EL (cell line): ENCODE measurements at places on chromosomes 2 and 18.

DNA sequence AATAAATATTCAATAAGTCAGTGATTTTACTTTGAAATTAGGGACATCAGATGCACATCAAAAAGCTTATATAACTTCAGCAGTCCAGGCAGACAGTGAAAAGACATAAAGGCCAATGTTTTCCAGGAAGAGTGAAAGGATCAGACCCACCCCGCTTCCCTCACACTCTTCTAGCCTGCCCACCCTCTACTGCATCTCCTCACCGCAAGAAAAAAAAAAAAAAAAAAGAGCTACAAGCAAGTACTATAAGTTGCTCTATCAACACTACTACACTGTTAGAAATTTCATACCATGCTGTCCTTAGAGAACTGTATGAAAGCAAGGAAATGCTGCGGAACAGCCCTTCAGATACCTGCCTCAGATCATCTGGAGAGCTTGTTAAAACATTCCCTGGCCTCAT lies 240.8 kb downstream of the ZEB2 start:
- DNase-seq: no peak

DNA sequence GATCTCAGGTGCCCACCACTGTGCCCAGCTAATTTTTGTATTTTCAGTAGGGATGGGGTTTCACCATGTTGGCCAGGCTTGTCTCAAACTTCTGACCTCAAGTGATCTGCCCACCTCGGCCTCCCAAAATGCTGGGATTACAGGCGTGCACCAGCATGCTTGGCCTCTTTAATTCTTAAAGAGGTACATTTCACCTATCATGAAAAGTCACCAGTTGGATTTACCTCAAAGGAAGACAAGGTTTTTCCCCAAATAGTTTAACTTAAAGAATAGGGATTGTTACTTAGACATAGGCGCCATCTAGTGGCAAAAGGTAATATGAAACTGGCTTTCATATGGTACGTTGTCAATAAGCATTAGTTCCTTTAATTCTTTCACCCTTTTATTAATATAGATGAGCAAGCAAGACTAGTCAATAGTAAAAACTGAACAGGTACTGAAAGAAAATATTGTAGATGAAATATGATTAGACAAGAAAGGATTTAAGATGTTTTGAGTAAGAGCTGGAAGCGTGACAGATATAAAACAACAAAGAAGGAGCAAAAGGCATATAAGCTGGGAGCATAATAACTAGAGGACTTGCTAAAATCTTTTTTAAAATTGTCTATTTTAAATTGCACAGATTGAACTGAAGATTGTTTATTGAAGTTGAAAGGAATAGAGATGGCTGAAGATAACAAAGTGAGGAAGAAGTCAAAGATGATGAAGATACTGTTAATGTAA lies 35.0 kb upstream of the PSMD14 start:
- peak; percentile 58 for DNase-seq

GRCh38 chr2:5706717-5707455 lies 14.7 kb downstream of the SOX11 start:
- DNase-seq: no peak

DNA sequence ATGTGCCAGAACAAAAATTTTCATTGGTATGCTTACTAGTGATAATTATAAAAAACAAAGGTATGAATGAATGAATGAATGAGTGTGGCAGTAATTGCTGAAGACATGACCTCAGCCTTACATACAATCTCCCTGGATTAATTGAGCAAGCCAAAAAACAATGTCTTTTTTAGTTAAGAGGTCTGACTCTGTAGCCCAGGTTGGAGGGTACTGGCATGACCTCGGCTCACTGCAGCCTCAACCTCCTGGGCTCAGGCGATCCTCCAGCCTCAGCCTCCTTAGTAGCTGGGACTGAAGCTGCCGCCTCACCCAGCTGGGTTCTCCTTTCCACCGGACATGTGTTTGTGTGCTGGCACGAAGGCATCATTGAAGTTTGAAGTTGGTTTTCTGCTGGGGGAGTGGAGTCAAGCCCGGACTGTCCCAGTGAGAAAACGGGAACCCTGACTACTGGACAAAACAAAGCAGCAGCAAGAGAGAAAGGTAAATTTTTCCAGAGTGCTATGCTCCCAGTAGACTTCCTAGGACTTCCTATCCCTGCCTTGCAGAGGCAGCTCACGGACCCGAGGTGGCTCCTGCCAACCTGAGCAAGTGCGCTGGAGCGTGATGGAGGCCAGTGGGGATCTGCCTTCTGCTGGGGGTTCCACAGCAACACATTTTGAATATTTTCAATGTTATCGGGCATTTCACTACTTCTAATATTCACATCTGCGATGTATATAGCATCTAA lies 6.4 kb upstream of the IMP4 start:
- DNase-seq: no peak

GRCh38 chr18:49160079-49160930 lies 209.5 kb upstream of the SMAD7 start:
- no peak for DNase-seq

DNA sequence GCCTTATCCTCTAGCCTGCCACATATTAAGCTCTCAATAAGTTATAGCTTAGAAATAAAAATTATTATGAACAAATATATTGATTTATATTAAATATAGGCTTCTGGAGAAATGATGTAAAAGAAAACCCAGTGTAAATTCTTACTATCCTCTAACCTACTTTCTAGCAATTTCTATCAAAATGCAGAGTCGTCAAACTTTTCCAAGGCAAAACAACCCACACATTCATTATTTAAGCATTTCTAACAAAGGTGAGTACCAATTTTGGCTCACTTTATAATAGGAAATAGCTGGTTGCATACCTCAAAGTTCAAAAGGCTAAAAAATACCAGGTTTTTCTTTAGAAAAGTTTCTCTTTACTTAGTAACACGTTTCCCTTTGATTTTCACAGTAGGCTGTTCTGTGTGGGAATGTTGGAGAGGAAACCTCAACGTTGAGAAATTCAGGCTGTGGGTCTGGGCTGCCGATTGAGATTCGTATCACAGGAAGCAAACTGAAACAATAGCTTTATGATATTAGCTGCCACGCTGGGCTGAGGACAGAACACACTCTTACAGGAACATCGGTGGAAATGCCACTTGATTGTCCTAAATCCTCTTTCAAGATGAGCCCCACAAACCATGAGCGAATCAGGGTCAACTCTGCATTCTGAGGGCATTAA lies 53.0 kb downstream of the EPAS1 start:
- DNase-seq: no peak

DNA sequence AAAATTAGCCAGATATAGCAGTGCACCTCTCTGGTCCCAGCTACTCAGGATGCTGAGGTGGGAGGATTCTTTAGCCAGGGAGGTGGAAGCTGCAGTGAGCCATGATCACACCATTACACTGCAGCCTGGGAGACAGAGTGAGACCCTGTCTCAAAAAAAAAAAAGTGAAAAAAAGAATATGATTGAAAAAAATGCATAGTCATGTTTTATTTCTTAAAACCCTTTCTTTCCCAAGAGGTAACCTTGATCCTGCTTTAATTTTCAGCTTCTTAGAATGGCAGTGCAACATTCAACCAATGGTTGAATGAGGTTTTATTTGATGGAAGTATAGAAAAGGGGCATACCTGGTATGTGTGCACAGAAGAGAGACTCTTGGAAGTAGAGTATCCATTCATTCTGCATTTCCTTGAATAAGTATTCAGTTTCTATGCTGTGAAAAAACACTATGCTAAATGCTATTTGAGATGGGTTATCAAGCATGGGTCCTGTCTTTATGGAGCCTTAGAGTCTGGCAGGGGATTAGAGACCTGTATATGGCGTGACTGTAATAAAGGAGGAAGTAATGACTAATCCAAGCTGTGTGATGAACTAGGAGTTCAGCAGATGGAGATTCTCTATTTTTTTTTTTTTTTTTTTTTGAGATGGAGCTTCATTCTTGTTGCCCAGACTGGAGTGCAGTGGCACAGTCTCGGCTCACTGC lies 146.3 kb downstream of the WDSUB1 start:
- DNase-seq: peak; percentile 82

GRCh38 chr2:240461471-240462072 lies 26.1 kb downstream of the GPC1 start:
- DNase-seq: no peak

DNA sequence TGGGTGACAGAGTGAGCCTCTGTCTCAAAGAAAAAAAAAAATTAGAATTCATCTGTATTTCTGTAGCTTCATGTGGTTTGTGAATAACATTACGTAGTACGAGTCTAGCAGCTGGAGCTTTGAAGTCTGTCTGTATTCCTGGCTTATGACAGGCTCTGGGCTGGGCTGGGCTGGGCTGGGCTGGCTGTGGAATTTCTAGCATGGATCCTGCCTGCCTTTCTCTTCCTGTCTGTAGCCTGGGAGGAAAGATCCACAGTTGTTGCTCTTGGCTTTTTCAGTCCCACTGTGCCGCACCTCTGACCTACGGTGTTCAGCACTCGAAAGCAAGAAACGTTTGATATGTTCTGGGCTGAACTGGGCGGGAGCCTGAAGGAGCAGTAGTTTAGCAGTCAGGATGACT lies 55.4 kb downstream of the BOLA3 start:
- no peak for DNase-seq

DNA sequence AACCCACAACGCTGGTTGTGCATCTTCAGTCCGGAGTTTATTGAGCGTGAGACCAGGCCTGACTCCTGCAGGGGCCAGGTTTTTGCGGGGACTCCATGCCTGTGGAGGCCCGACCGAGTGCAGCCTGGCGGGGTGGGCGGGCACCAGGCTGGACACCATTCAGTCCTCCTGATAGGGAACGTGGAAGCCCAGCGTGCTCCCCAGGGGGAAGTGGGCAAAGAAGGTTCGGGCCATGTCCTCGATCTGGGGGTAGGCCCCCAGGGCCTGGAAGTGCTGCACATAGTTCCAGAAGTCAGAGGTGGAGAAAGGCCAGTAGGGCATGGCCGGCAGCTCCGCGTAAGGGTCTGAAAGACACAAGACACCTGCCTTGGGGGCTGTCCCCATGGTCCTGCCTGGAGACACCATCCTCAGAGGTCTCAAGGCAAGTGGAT lies 1.4 kb downstream of the OTOS start:
- no peak for DNase-seq

- DNase-seq: peak; percentile 26
Observed at GRCh38 chr2:232891621-232892071, 21.6 kb downstream of the SNORC start.

DNA sequence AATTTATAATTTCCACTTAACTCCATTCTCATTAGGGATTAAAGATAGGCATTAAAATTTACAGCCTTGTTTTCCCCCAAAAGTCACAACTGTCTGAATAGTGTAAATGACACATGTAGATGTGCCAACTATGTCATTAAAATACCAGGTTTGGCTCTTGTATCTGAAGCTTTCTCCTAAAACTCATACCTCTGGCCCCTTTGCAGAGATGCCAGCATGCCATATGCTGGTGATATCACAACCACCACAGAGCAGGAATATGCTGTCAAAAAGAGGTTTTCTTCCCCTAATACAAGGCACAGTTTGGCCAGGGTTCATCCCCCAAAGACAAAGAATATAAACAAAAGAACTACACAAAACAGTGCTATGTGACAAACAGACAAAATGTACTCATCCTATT lies 65.4 kb downstream of the REV1 start:
- DNase-seq: no peak

DNA sequence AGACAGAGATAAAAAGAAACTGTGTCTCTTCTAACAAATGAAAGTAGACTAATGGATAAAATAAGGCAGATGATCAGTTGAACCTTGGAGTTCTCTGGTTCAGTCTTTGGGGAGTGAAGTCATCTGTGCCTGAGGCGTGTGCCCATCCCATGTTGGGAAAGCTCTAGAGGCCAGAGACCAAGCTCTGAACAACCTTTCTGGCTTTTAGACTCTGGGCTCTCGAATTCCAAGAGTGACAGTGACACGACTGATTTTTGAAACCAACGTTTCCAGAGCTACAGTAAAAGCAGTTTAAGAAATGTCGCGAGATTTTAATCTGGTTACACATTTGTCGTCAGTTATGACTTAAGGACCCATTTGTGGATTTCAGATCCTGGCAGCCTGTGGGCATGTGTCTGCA lies 83.7 kb upstream of the APCDD1 start:
- DNase-seq: no peak

DNA sequence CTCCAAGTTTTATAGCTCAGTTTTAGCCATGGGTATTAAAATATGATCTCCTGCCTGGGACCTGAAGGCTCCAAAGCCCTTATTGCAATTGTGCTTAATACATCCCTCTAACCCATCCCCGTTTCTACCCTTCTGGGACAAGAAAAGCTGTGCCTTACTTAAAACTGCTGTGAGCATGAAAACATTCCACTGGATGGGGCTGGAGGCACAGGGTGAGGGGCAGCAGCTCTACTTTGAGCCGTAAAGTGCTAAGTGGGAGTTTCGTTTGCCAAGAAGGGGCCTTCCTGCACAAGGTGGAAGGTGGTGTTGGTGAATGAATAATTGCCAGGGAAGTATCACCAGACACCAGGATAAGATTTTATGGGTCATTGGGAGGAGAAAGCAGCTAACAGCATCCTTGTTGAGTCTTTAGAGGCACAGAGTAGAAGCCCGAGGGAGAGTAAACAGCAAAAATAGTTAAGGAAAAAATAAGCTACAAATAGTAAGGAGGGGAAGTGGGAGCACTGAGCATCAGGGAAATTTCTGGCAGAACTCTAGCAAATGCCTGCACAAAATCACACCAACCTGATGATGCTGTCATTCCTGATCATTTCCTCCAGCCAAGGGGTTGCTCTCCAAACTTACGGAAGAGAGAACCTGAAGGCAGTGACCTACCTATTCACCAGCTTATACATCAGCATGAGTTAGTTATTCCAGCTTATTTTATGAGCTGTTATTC lies 218.4 kb downstream of the MREG start:
- no peak for DNase-seq

- no peak for DNase-seq
Observed at GRCh38 chr2:187057466-187057865, 208.5 kb upstream of the ZSWIM2 start.

GRCh38 chr18:56021136-56021808 lies 433.3 kb upstream of the TCF4 start:
- DNase-seq: peak; percentile 31

- no peak for DNase-seq
Observed at GRCh38 chr2:5555636-5556035, 136.5 kb upstream of the SOX11 start.

DNA sequence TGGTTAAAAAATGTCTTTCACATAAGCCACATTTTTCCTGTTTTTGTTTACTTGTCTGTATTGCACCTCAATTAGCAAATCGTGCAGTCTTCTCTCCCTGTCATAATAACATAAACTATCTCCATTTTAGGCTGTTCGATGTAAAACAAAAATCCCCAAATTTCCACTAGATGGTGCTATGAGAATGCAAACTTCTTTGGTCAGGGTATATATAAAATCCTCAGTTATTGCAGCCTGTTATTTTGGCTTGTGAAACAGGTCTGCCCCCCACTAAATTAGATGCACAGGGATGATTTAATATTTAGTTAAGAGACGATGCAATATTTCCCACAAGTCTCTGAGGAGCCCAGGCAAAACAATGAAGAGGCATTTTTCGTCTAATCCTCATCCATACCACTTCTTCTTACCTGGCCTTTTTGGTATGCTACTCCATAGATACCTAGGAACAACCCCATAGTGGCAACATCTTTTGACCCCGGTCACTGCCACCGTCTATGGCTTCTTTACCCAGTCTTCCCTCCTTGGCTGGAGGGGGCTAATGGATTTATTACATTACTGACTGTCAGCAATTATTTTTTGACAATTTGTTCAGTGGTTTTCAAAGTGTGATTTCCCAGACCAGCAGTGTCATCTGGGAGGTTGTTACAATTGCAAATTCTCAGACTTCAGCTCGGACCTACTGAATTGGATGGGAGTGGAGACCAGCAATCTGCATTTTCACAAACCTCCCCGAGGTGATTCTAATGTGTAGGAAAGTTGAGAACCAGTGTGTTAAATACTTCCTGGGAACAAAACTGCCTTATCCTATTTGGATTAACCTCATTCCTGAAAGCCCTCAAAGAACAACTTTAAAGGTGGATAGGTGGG lies 117.4 kb upstream of the CWC22 start:
- DNase-seq: peak; percentile 64

GRCh38 chr18:77131100-77131651 lies 1.4 kb downstream of the MBP start:
- no peak for DNase-seq
